ENCODE measurements at places on chromosomes 1 and 21.

GRCh38 chr1:184866586-184866985, 107.7 kb downstream of the NIBAN1 start:
- no peak for DNase-seq

- DNase-seq = no peak
Observed at GRCh38 chr1:230498704-230499103, 72.6 kb upstream of the PGBD5 start.

DNA sequence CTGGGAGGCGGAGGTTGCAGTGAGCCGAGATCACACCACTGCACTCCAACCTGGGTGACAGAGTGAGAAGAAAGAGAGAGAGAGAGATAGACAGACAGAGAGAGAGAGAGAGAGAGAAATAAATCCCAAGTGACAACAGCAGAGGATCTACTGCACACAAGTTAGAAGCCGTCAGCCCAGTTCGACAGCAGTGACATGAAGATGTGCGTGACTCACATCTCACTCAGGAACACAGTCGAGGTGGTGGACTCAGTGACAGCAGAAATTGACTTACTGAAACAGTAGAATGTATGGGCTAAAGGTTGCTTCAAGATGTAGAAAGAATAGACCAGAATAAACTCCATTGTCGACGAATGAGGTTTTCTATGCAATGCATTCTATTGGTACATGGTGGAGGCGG, 77.0 kb upstream of the KRTAP19-8 start:
- DNase-seq = no peak

DNA sequence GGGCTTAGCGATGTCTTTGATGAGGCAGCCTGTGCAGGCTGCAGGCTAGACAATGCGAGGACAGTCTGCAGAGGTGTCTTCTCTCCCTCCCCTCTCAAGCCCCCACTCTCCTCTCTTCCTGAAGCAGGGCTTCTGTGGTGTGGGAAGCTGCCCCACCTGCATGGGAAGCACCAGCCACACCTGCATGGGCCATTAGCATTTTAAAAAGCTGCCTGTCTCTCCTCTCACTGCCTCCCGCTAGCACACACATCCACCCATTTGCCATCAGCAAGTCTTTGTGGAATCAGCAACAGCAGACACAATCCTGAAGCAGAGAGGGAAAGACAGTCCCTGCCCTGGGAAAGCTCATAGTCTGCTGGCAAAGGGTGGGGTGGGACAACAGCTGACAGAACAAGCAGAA, 53.1 kb downstream of the NAV1 start:
- DNase-seq = no peak

DNA sequence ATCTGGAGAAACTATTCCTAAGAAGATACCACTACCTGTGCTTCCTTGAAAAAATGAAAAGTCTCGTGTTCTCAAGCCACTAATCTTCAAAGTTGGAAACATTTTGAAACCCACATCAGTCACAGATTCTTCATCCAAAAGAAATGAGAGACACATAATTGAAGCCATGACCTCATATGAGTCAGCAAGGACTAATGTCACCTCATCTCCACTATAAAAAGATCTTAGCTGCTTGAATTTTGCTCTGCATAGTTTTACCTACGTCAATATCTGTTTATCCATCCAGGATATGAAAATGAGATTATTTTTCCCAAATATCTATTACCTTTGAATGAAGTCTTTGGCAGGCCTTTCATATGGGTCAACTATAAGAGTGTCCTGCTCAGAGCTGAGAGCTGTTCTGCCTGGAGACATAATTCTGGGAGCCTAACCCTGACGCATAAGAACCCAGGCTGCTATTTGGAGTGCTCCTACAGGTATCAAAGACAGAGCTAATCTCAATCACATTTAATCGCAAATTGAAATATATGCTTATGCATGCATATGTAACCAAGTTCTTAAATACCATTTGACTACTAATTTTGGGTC, 312.5 kb upstream of the PKN2 start:
- DNase-seq = no peak

- no peak for DNase-seq
Observed at GRCh38 chr1:192147221-192147620, 11.0 kb upstream of the RGS18 start.

Data from AG08395 (cell line).